Activated CD8-positive, alpha-beta memory T cell treated with anti-CD3 and anti-CD28 coated beads, Interleukin-2, amount 10 ng/mL, durations not matched to agents 7 days and 5 days (primary cell): ENCODE measurements at places on chromosomes 1 and 21.

GRCh38 chr1:180181048-180181447, 26.4 kb downstream of the QSOX1 start:
- DNase-seq, result no peak

DNA sequence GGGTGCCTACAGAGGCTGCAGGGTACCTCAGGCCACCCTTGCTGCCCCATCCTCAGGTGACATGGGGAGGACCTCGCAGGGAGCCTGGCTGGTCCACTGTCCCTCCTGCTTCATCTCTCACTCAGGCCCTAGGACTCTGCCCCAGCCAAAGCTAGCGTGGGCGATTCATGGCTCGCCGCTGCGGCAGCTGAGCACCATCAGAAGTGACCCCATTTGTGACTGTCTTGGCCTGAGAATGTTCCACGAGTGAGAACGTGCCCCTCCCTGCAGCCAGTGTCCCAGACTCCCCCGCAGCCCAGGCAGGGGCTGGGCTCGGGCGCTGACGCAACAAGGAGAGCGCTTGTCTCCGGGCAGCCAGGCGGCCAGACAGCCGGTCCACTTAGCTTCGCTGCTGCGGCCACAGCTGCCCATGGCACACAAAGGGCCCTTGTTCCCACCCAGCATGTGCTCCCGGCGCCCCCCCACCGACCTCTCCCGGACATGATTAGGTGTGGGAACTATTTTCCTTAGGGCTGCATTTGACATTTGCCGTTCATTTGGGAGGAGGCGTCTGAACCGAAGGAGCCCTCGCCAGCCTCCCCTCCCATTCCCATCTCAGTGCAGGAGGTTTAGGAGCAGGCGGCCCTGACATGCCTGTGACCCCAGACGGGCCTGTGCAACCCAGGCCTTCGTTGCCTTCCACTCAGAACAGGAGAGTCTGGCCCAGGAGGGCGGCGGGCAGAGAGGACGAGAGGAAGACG, 19.3 kb upstream of the POFUT2 start:
- no peak for DNase-seq

- no peak for DNase-seq
Measured at GRCh38 chr21:35340273-35340672, 291.2 kb upstream of the RUNX1 start.

- no peak for DNase-seq
Measured at GRCh38 chr1:186888367-186888766, 59.6 kb downstream of the PLA2G4A start.

GRCh38 chr1:59249396-59250137, 47.3 kb upstream of the FGGY start:
- no peak for DNase-seq

DNA sequence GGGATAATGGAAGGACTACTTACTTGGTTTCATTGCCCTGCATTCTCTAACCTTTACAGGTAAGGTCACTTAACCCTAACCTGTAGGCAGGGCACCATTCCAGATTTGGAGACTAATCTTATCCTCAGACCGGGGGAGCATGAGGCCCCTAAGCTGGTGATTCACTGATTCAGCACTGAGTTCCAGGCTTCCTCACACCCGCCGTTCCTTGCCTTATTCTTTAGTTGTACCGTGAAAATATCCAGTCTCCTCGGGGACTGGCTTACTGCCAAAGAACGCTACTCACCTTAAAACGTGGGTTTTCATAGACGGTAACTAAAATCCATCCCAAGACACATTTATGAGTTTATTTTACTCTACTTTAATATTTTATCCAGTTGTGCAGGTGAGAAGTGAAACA, 44.3 kb upstream of the COL24A1 start:
- no peak for DNase-seq

DNA sequence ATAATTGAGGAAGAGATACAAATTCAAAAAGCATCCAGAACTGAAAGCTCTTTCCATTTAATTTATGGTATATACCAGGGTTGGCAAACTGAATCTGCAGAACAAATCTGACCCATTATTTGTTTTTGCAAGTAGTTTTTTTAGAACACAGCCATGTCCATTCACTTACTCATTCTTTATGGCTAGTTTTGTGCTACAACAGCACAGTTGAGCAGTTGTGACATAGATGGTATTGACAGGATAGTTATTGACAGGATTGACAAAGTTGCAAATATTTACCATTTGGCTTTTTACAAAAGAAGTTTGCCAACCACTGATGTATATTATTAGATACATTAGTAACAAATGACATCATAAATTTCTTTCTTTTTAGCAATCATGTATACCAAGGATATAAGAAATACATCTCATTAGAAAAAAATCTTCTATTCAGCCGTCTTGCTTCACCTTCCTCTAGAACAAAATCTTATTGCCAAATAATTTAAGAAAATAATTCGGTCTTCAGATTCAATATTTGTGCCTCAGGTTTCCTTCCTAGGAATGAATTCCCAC, 9.4 kb downstream of the ADAMTS1 start:
- DNase-seq, result no peak

DNA sequence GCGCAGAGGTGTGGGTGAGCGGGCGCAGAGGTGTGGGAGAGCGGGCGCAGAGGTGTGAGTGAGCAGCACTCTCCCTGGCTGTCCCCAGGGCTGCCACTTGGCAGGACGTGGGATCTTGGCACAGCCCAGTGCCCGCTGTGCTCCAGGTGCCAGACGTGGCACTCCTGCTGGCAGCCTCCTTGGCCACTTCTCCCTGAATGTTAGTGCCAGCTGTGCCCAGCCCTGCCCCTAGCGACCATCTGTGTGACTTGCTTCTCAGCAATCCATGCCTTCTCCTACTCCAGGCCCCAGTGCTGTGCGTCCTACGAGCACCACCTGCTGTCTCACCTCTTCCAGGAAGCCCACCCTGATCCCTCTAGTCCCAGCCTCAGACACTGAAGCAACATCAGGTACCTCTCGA, 30.5 kb downstream of the KRTAP10-1 start:
- no peak for DNase-seq

GRCh38 chr1:158016651-158017335, 23.3 kb downstream of the KIRREL1 start:
- no peak for DNase-seq

DNA sequence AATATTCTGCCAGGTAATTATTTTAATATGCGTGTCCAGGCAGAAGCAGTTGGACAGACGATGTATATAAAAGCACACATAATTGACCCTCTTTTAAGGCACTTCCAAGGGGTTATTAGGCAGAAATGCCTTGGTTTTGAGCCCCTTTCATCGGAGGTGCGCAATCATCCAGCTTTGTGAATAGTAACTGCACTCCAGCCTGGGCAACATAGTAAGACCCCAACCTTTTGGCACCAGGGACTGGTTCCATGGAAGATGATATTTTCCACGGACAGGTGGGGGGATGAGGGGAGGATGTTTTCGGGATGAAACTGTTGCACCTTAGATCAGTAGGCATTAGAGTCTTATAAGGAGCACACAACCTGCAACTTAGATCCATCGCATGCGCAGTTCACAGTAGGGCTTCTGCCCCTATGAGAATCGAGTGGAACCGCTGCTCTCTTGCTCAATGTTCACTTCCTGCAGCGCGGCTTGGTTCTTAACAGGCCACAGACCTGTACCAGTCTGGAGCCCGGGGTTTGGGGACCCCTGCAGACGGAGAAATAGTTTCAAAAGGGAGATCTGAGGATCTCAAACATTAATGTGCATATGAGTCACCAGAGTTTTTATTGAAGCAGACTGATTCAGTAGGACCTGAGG, 1.8 kb upstream of the MCOLN2 start:
- DNase-seq, result peak; percentile 89

DNA sequence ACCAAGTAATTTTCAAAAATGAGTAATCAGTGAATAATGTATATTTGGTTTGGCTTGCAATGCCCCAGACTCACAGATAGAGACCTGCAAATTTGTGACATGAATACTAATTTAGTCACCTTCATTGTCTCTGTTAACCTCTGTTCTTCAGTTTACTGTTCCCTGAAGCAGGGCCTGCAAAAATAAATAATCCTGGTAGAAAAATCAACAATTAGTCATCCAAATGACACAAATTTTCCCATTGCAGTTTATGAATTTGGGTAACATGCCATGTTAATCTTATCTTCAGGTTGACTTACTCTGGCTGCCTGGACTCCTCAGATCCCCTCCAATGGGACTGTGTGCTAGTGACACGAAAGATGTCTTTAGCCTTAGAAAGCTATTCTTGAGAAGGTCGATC, 289.5 kb downstream of the PAPPA2 start:
- DNase-seq, result no peak

DNA sequence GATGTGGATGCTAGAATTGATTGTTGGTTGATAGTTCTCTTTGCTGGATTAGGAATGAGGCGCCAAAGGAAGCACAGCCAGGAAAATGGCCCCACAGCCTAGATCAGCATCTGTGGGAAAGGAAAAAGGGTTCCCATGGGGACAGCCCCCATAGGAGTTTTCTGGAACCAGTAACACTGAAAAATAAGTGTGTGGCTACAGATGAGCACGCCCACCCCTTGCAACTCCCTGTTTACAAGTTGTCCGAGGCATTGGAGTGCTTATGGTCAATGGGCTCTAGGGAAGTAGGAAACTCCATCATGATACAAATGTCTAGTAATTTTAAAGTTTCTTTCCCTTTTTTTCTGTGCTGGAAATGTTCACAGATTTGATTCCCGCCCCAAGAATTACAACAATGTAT, 23.8 kb upstream of the UBE2U start:
- DNase-seq, result no peak

DNA sequence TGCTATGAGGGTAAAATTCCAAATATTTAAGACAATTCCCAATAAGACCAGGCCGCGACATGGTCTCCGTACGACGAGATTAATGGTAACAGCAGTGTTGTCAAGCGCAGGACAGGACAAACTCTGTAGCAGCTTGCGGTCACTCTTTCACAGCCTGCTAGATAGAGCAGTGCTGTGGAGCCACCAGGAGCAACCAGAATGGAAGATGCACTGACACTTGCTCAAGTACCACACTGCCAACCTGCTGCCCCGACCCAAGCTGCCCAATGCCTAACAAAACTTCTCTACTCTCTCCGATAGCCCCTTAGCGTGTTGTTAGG, 636 bp downstream of the WARS2 start:
- DNase-seq, result no peak

- DNase-seq, result no peak
Measured at GRCh38 chr1:4270651-4271337, 370.7 kb upstream of the C1orf174 start.

- DNase-seq, result no peak
Measured at GRCh38 chr1:231248778-231249177, 7.8 kb downstream of the GNPAT start.

DNA sequence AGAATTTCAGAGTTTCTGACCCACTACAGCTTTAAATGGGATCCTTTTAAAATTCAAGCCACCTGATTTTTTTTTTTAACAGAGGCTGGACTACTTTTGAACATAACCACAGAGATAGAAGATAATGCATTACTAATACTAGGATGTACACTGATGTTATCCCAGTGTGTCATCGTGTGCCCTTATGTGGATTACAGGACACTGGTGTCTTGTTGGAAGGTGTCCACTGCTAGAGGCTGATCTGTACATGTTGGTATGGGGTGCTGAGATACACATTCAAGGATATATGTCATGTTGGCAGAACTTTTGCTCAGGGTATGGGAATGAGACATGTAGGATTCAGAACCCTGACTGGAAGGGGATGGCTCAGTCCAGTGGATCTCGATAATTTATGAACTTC, 56.3 kb downstream of the INAVA start:
- no peak for DNase-seq

- no peak for DNase-seq
Measured at GRCh38 chr1:12371053-12371452, 141.2 kb downstream of the VPS13D start.

DNA sequence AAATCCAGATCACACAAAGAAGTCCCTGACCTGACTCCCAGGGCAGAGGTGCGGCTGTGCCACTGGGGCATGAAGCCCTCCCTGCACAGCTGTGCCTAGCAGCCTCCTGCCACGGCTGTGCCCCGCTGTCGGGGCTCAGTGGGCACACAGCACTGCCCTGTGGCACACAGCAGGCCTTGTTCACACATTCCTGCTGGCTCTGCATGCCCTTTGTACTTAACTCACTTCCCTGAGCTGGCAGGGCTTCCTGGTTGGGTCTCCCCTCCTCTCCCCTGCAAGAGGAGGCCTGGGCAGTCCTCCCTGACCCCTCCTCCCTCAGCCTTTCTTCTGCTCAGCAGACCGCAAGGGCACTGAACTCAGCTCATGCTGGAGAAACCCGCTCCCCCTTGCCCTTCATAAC, 14.8 kb downstream of the LHX4 start:
- no peak for DNase-seq

DNA sequence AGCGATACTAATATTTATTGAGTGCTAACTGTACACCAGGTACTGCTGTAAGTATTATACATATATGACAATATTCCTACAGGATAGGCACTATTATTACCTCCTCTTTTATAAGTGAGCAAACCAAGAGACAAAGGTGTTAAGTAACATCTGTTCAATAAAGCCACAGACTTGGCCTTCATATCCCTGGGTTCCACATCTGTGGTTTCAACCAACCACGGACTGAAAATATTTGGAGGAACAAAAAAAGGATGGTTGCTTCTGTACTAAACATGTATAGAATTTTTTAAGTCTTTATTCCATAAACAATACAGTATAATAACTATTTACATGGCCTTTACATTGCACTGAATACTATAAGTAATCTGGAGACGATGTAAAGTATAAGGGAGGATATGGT, 95.1 kb downstream of the RERE start:
- DNase-seq, result no peak

DNA sequence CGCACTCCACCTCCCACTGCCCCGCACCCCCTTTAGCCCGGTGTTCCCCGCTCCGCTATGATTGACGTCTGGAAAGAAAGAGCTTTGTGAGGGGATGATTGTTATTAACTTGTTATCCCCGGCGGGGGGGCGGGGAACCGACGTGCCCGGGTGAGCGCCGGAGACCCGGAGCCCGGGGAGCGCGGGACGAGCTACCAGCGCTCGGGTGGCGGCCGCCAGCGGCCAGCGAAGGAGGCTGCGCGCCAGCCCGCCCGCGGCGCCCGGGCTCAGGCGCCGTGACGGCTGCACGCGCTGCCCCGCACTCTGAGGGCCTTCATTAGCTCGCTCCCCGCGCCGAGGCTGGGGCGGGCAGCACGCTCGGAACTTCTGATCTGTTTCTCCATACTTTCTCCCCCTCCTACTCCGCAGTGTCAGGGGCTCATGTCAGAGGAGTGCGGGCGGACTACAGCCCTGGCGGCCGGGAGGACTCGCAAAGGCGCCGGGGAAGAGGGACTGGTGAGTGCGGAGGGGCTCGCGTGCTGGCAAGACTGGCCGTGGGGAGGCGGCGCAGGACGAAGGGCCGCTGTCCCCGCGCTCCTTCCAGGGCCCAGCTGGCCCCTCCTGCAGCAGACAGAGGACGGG, 2.1 kb downstream of the LHX8 start:
- no peak for DNase-seq

DNA sequence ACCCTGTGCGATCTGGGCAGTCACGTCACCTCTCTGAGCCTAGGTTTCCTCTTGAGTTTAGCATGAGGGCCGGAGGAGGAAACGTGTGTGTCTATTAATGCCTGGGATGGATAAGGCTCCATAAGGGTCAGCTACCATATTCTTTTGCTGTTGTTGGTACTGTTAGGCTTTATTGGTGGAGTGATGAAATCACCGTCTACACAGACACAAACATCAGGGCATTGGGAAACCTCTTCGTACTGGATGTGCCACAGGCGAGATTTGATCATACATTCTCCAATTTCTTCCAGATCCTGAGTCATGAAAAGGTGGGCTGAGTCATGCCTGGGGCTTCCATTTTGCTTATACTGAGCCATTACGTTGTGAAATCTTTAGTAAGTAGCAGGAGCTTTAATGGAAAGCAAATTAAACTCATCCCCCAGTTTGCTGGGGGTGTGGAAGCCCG, 24.9 kb upstream of the GRHL3 start:
- DNase-seq, result peak; percentile 22
